Uterus (tissue), 4 donors: ENCODE measurements at places on chromosomes 13 and 19.

GRCh38 chr13:24112791-24113190 lies 47.7 kb upstream of the SPATA13 start:
- H3K36me3 ChIP-seq: no peaks in the 10 kb centered on the region
- DNase-seq: no peak
- no peak overlapping the region for H3K27ac ChIP-seq
- no peak overlapping the region for H3K4me3 ChIP-seq
- no peaks in the 10 kb centered on the region for H3K4me1 ChIP-seq

- DNase-seq: no peak
- H3K4me3 ChIP-seq: no peak overlapping the region
These were observed 5.3 kb upstream of the KBTBD6 start for GRCh38 chr13:41137951-41138350.

DNA sequence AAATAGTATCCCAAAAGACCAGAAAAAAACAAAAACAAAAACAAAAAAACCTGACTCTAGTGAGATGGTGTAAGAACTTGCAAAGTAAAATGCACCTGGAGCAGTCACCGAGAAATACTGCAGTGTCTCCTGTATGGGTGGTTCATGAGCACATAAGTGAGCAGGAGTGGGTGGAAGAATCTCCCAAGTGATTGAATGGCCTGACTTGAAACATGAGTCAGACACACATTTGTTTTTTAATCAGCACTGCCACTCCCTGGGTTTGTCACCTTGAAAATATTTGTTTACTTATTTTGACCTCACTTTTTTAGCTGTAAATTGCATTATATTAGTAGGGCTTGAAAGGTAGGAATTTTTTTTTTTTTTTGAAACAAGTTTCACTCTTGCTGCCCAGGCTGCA lies 2.0 kb downstream of the ZNF431 start:
- H3K4me1 ChIP-seq: no peaks in the 10 kb centered on the region
- no peak overlapping the region for H3K27ac ChIP-seq
- no peak for DNase-seq
- H3K27me3 ChIP-seq: no peaks in the 10 kb centered on the region

GRCh38 chr19:49106648-49107135 lies 7.5 kb upstream of the LIN7B start:
- H3K36me3 ChIP-seq: no peaks in the 10 kb centered on the region
- no peaks in the 10 kb centered on the region for H3K27me3 ChIP-seq
- no peak overlapping the region for H3K27ac ChIP-seq
- H3K4me3 ChIP-seq: no peak overlapping the region
- no peak for DNase-seq

DNA sequence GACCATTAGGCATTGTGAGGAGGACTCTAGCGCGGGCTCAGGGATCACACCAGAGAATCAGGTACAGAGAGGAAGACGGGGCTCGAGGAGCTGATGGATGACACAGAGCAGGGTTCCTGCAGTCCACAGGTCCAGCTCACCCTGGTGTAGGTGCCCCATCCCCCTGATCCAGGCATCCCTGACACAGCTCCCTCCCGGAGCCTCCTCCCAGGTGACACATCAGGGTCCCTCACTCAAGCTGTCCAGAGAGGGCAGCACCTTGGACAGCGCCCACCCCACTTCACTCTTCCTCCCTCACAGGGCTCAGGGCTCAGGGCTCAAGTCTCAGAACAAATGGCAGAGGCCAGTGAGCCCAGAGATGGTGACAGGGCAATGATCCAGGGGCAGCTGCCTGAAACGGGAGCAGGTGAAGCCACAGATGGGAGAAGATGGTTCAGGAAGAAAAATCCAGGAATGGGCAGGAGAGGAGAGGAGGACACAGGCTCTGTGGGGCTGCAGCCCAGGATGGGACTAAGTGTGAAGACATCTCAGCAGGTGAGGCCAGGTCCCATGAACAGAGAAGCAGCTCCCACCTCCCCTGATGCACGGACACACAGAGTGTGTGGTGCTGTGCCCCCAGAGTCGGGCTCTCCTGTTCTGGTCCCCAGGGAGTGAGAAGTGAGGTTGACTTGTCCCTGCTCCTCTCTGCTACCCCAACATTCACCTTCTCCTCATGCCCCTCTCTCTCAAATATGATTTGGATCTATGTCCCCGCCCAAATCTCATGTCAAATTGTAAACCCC lies 2.8 kb upstream of the CEACAM5 start:
- H3K4me3 ChIP-seq: no peak overlapping the region
- DNase-seq: no peak
- no peaks in the 10 kb centered on the region for H3K27me3 ChIP-seq
- H3K4me1 ChIP-seq: no peaks in the 10 kb centered on the region
- H3K27ac ChIP-seq: no peak overlapping the region

DNA sequence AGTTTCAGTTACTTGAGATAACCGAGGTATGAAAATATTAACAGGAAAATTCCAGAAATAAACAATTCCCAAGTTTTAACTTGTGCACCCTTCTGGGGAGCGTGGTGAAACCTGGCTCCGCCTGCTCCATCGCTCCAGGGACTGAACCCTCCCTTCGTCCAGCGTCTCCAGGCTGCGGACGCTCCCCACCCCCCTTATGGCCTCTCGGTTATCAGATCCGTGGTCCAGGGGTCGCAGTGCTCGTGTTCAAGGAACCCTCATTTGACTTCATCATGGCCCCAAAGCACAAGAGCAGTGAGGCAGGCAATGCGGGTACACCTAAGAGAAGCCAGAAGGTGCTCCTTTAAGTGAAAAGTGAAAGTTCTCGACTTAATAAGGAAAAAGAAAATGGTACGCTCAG lies 71.1 kb downstream of the ATP11A start:
- no peaks in the 10 kb centered on the region for H3K36me3 ChIP-seq
- no peak overlapping the region for H3K27ac ChIP-seq
- H3K4me3 ChIP-seq: no peak overlapping the region
- H3K4me1 ChIP-seq: no peaks in the 10 kb centered on the region

- no peaks in the 10 kb centered on the region for H3K27me3 ChIP-seq
- DNase-seq: no peak
- H3K27ac ChIP-seq: no peak overlapping the region
- H3K36me3 ChIP-seq: no peaks in the 10 kb centered on the region
These were observed 27.5 kb upstream of the TMEM160 start for GRCh38 chr19:47075941-47076340.

DNA sequence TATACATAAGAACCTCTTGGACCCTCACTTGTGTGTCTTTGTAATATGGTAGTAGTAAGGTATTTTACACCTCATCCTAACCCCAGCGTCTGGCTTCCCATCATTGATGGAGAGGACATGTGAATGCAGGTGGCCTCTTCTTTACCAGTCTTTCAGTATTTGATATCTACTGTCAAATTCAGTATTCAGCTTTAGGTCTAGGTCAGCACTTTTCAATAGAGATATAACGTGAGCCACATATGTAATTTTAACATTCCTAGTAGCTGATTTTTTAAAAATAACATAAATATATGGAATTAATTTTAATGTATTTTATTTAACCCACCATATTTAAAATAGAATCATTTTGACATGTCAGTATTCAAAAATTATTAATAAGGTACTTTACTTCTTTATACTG lies 2.9 kb downstream of the RAP2A start:
- DNase-seq: no peak
- H3K4me1 ChIP-seq: no peaks in the 10 kb centered on the region
- no peak overlapping the region for H3K4me3 ChIP-seq
- no peaks in the 10 kb centered on the region for H3K27me3 ChIP-seq

DNA sequence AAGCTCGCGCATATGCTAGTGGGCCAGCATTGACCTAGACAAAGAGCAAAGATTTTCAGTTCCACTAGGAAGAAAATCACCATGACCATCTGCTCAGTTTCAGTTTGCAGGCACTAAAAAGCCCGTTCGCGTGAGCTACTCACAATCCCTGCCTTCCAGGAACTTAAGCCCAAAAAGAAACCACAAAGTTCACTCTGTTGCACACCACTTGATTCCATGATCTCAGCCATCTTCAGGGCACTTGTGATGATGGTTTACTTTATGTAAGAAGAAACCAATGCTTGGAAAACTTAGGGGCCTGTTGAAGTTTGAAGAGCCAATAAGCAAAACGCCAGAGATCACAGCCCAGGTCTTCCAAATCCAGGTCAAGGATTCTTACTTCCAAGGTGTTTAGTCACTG lies 45.0 kb upstream of the SLC15A1 start:
- no peak overlapping the region for H3K4me3 ChIP-seq
- DNase-seq: no peak
- H3K4me1 ChIP-seq: no peaks in the 10 kb centered on the region
- H3K36me3 ChIP-seq: no peaks in the 10 kb centered on the region

DNA sequence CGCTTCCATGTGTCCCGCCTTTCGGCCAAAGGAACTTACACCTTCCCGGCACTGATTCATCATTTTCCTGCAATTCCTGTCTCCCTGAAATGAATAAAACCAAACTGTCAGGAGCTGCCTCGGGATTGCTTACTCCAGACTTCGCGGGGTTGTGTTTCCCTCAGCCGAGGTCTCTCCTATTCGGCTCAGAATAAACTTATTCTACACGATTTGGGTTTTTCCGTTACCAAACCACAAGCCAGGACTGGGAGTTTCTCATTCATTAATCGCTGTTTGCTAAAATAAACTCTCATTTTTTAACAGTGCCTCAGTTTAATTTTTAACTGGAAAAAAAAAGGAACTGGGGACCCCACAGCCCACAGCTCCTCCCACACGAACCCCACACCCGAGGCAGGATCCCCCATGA lies 667 bp downstream of the ZNF878 start:
- DNase-seq: no peak
- H3K27me3 ChIP-seq: no peaks in the 10 kb centered on the region
- H3K27ac ChIP-seq: peak overlapping the region; percentile 47
- no peaks in the 10 kb centered on the region for H3K4me1 ChIP-seq

GRCh38 chr19:15251749-15252397 lies 19.6 kb upstream of the EPHX3 start:
- H3K27me3 ChIP-seq: no peaks in the 10 kb centered on the region
- DNase-seq: peak; percentile 93

DNA sequence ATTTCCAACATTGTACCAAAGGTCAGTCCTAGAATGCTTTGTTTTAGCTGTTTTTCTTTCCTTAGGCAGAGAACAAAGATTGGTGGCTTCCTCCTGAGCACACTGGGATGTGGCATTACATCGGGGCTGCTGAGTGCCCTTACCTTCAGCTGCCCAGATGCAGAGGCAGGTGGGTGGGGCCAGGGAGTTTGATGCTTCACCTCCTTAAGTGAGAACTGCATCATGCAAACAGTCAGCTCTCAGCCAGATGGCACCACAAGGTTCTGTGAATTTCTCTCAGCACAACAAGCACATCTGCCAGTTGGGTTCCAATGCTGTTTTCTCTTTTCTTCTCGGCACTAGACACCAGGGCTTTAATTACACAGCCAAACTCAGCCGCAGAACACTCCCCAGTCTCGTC lies 87.4 kb upstream of the UBL3 start:
- no peak overlapping the region for H3K4me3 ChIP-seq
- no peak overlapping the region for H3K27ac ChIP-seq
- H3K27me3 ChIP-seq: no peaks in the 10 kb centered on the region
- H3K4me1 ChIP-seq: no peaks in the 10 kb centered on the region

DNA sequence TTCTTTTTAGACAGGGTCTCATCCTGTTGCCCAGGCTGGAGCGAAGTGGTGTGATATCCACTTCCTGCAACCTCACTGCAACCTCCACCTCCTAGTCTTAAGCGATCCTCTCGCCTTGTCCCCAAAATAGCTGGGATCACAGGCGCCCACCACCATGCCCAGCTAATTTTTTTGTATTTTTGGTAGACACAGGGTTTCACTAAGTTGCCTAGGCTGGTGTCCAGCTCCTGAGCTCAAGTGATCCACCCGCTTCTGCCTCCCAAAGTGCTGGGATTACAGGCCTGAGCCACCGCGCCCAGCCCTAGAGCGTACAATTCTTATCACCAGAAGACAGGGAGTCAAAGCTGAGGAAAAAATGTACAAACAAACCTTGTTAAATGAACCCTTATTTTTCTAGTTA lies 4.5 kb upstream of the ELOF1 start:
- no peak overlapping the region for H3K4me3 ChIP-seq
- no peak overlapping the region for H3K27ac ChIP-seq
- H3K27me3 ChIP-seq: no peaks in the 10 kb centered on the region
- H3K36me3 ChIP-seq: no peaks in the 10 kb centered on the region
- no peak for DNase-seq
- no peaks in the 10 kb centered on the region for H3K4me1 ChIP-seq

DNA sequence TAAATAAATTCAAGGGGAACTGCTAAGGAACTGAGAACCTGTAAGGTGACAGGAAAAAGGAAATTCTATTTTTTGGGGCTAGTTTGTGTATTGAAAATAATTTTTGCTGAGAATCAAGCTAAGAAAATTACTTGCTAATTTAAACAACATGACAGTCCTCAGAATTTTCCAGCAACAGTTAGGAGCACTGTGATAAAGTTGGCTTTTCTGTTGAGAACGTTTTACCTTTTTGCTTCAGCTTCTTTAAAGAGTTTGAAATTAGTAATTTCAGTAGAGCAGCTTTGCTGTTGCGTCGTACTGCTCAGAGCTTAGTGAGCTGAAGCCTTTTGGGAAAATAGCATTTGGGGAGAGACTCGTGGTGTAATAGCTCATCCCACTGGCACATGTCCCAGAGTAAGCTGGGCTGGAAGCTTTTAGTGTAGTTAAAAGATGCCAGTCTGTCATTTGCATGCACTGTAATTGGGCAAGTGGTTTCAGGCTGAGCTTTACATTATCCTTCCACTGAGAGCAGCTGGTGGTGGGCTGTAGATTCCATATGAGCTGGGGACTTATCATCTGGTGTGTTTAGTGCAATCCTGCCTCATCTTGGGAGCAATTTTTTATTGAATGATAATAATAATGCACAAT lies 69.8 kb downstream of the LRCH1 start:
- H3K27me3 ChIP-seq: no peaks in the 10 kb centered on the region
- DNase-seq: peak; percentile 65
- no peaks in the 10 kb centered on the region for H3K36me3 ChIP-seq
- no peaks in the 10 kb centered on the region for H3K4me1 ChIP-seq

DNA sequence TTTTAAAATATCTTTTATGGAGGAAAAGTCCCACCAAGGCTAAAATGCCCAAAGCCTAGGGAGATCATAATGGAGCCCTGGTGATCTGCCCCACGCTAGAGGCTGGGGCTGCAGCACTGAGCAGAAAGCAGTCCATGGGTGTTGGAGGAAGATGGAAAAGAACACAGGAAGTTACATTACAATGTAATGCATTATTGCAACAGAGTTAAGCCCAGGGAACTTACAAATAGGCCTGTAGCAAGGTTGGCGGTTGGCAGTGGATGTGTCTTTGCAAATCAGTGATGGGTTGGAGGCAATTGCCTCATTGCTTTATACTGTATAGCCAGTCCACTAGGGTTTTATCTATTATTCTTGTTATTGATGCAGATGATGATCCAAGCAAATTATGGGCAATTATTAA lies 399.9 kb downstream of the NDFIP2 start:
- H3K27me3 ChIP-seq: no peaks in the 10 kb centered on the region
- H3K4me3 ChIP-seq: no peak overlapping the region
- H3K27ac ChIP-seq: no peak overlapping the region
- H3K36me3 ChIP-seq: no peaks in the 10 kb centered on the region

GRCh38 chr19:11451871-11452619 lies 16.6 kb downstream of the PRKCSH start:
- peaks cover 5% of the 10 kb centered on the region for H3K4me1 ChIP-seq
- no peak for DNase-seq
- H3K27ac ChIP-seq: no peak overlapping the region

- H3K4me1 ChIP-seq: no peaks in the 10 kb centered on the region
- H3K36me3 ChIP-seq: no peaks in the 10 kb centered on the region
- DNase-seq: no peak
These were observed 4.7 kb downstream of the PPP1R13L start for GRCh38 chr19:45400192-45400591.
